ENCODE measurements at places on chromosomes 16 and 17.

DNA sequence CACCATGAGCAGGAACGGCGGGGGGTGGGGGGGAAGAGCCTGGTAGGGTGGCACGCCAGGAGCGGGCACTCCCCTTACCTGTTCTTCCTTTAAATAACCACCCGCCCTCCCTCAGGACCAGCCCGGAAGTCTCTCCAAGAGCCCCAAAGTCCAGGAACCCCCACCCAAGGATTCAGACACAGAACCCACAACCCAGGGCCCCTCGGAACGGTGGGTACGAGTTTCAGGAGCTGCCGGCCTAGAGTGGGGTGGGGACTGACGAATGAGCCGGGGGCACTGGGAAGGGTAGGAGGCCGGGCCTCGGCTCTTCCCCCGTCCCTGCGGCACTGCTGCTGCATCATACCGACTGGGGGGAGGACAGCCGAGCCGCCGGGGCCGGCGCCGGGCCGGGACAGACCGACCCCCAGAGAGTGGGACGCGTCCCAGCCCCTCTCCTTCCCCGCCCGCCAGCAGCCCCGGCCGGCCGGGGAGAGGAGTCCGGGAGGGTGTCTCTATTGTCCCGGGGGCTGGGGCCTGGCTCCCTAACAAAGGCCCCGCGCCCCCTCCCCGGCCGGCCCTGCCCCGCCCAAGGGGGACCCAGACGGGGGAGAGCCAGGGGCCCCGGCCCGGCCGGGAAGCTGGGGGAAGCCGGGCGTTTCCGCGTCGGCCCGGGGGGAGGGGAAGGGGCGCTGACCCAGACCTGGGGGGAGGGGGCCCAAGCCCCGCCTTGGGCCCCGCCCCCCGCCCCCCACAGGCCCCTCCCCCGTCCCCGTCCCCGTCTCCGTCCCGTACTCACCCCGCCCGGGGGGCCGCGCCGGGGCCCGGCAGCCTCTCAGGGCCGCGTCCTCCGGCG is 747 bp downstream of the ATXN7L3 start:
- no peak for DNase-seq

DNA sequence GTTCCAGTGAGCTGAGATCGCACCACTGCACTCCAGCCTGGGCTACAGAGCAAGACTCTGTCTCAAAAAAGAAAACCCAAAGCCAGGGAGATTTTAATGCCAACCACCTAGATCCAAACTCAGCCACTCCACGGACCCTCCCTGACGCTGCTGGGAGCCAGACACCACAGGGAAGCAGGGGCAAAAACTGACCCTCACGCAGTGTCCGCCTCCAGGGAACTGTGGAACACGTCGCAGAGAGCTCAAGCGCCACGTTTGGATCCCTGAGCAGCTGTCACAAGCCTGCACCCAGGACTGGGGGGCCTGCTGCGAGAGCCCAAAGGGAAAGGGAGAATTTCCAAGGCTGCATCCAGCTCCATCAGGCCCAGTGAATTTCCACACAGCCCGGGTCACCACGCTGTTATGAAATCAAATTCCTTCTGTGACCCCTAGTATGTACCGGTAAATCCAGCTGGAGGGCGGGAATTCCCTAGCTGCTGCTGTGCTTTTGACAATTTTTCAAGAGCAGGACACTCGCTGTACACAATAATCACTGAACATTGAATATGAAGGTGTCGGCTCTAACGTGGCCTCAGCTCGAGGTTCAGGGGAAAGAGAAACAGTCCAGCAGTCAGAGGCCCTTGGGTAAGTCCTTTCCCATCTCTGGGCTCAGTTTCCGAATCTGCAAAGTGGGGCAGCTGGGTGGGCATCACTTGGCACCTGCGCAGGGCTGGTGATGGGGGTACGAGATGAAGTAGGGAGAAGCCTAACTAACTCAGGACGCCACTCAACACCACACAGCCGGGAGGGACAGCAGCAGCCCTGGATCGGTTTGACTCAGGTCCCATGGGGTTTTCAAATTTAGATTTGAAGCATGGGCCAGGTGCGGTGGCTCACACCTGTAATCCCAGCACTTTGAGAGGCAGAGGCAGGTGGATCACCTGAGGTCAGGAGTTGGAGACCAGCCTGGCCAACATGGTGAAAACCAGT is 8.6 kb downstream of the CARHSP1 start:
- DNase-seq = peak; percentile 95

GRCh38 chr17:79042421-79043190 is 18.6 kb downstream of the C1QTNF1 start:
- no peak for DNase-seq

DNA sequence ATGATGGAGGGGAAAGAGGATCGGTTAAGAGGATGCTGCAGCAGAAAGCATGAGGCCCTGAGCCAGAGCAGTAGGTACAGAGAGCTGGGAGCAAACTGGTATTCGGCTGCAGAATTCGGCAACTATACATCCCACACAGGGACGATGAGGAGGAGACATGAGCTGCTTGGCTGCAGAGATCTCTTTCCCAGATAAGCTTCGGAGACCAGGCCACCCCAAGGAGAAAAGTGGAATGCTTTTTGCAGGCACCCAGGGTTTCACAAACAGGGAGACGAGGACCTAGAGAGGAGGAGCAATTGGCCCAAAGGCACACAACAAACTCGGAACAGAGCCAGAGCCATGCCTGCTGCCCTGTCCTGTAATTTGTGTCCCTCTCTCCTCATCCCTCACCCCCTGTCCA is 62.0 kb downstream of the TMEM132E start:
- DNase-seq = no peak

DNA sequence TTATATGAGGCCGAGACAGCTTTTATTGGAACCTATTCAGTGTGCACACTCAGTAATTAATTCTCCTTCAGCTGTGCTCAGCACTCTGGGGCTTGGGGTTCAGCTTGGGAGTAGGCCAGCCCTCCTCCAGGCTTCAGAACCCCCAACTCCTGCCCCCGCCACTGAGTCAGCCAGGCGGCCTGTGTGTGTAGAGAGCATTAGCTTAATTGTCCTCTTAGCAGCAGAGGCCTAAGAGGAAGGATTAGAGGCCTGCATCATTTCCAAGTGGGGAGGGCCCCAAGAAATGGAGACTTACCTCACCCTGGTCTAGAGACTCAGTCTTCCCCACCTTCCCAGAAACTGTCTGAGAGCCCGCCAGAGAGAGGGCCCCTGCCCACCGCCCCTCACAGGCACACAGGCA is 772 bp downstream of the PRSS53 start:
- DNase-seq = no peak

- DNase-seq = no peak
Observed at GRCh38 chr16:51950118-51950780, 596.7 kb downstream of the TOX3 start.

- no peak for DNase-seq
Observed at GRCh38 chr17:64216000-64216337, 47.1 kb downstream of the TEX2 start.

DNA sequence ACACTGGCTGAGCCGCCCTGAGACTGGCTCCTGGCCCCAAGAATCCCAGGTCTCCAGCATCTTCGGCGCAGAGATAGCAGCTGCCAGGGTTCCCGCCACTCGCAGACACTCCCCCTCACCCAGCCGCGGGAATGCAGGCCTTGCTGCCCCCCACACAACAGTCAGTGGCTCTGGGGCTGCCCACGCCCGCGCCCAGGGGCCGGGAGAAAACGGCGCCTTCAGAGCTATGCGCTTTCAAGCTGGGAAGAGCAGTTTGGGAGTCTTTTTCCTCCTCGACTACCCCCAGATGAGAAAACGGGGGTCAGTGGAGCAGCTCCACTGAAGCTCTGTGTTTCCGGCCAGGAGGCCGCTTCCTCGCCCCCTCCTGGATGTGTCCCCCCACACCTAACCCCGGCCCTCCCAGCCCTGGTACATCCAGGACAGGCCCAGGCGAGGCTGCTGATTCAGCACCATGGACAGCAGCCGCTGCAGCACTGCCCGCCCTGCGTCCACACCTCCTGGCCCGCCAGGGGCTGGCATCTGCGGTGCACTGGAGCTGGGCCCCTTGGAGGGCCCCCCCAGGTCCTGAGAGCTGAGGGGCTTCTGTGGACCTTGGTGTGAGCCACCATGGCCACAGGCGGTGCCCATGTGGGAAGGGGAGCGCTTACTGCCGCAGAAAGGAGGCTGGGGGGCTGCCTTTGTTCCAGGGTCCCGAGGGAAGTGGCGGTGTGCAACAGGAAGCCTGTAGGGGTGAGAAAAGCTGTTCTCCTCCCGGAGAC is 35.7 kb downstream of the CACNA1H start:
- no peak for DNase-seq

- no peak for DNase-seq
Observed at GRCh38 chr17:18084256-18084655, 3.5 kb upstream of the DRG2 start.

DNA sequence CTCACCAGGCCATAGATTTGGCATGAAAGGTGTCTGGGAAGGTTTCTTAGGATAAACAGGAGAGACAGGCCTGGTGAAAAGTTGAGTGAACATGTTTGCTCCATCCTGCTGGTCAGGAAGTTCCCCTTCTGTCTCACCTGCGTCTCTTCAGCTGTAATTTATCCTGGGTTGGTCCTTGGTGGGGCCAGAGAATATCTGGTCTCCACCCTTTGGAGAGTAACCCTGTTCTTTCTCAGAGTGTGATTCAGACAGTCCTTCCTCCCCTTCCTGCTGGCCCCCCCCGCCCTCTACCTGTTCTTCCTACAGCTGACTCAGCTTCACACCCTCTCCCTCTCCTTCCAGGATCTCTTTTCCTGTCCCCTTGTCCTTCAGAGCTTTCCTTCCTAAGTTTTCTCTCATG is 17.1 kb downstream of the MINK1 start:
- no peak for DNase-seq

DNA sequence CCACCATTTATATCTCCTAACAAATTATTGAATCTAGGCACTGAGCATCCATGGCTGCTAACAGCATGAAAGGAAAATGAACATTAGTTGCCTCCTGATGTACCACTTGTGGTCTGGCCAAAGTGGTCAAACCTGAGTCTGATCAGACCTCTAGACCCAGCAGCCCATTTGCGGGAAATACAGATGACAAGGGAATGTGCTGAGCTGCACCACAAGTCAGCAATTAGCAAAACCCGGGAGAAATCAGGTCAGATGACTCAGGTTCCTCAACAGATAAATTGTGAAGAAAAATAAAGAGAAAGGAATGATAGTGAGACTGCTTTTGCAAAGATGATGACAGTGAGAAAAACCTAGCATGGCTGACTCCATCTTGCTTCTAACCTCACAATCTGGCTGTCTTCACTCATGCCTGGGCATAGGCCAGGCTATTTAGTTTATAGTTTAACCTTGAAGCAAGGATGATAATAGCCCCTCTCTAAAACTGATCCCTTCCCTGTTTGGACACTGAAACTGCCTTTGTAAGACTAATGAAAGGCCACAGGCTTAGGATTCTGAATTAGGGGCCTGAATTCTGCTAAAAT is 142.7 kb upstream of the ASIC2 start:
- no peak for DNase-seq

- DNase-seq = no peak
Observed at GRCh38 chr16:81123092-81123852, 27.1 kb upstream of the GCSH start.

- no peak for DNase-seq
Observed at GRCh38 chr17:1146561-1147265, 33.1 kb downstream of the ABR start.

DNA sequence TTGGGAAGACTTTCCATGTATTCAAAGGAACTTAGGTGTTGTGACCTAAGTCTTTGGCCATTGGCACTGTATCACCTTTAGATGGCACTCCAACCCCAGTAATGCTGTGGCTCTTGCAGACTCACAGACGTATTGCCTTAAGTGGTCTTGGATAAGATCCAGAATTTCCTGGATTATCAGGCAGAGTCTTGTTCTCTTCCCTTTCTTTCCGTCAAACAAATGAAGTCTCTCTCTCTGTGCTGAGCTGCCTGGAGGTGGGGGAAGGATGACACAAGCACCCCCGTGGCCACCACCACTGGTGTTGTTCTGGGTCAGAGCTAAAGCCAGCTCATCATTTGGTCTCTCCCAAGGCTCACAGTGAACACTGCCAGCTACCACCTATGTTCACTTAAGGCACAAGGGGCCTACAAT is 789.9 kb upstream of the KIF2B start:
- DNase-seq = no peak

DNA sequence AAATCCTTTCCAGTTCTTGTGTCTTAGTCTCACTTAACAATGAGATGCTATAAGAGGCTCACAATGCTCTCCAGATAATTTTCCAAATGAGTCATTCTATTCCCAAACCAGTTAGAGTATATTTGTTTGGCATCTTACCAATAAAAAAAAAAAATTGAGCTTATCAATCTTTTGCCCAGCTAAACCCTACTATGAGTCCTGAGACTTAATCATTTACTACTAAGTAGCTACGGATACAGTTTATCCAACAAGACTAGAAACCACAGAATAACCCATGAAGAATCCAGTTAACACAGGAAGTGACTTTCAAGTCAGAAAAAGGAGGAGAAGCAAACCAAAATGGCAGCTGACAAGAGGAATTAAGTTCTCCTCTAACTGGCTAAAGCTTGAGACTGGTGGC is 330.3 kb upstream of the XYLT1 start:
- DNase-seq = no peak

DNA sequence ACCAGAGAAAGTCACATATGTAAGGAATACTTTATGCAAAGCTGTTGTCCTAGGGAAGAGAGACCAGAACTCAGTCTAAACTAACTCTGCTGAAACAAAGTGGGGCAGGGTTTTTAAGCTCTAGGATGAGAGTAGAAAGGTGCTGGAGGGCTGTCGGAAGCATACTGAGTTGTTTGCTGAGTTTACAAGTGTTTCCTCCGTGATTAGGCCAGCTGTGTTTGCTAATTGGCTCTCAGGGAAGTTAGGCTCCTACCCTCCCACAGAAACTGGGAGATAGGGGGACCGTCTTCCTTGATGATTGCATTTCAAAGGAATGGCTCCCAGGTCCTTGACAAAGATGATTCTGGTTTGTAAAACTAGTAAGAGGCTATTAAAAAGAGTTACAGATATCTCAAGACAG is 24.4 kb upstream of the CRYM start:
- DNase-seq = no peak

- no peak for DNase-seq
Observed at GRCh38 chr17:36602030-36602748, 806 bp downstream of the MRM1 start.

DNA sequence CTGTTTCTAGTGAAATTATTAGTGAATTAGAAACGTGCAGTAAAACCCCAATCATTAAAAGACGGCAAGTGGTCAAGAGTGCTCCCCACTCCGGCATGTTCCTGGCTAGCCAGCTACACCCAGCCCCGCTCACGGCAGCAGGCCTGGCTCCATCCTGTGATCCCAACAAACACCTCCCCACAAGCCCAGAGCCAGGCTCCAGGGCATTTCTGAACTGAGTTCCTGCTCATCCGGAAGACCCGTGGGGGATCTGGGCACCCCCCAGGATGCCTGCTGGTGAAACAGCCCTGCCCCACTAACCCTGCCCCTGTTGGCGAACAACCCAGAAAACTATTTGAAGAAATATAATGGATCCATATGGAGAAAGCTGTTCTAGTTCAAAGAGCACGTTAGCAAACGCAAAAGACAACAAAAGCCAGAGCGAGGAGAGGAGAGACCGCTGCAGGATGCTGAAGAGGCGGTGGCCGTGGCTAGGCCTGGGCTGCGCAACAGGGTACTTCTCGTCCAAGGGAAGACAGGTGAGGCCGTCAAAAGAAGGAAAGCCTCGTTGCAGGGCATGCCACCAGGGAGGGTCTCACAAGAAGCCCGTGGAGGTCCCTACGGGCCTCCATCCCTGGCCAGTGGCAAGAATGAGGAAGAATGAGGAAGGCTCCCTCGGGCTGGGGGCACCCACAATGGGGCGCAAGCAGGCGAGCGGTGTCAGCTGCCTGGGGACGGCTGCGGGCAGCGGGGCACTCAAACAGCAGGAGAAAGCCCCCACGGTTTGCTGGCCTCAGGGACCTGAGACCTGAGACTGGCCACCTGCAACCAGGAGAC is 19.2 kb downstream of the SLC16A3 start:
- DNase-seq = no peak

GRCh38 chr17:30961209-30962188 is 9.3 kb upstream of the RNF135 start:
- no peak for DNase-seq

GRCh38 chr16:4369007-4369733 is 2.5 kb upstream of the VASN start:
- DNase-seq = no peak

All from esophagus muscularis mucosa (tissue), 4 donors.